ENCODE measurements at places on chromosomes 6 and 20.

- no peak for DNase-seq
Observed at GRCh38 chr6:35089216-35089934, 51.8 kb downstream of the TCP11 start.

DNA sequence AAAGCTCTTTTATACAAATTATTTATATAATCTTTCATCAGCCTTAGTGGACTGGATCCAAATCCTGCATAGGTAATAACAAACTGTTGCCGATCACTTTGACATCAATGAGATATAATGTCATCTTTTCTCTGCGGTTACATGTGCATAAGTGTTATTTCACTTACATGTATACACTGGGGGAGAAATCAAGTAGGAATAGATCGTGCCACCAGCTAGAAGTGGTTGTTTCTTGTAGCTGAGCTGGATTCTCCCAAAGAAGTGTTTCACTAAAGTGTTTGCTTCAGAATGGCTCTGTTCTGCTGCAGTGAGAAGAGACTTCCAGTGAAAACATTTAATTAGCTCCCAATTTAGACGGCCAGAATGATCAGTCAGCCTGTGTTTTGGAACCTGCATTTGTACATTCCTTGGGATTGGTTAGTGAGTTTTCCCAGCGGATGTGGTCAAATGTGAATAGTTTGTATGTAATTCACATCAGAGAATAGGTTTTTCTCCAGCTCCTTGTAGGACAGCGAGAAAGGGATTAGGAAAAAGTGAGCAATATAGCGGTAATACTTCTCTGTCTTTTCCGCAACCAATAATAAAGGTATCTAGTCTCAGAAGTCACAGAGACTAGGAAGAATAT lies 163.1 kb upstream of the CCN2 start:
- DNase-seq, result no peak

- no peak for DNase-seq
Observed at GRCh38 chr6:106309766-106310373, 15.7 kb downstream of the ATG5 start.

DNA sequence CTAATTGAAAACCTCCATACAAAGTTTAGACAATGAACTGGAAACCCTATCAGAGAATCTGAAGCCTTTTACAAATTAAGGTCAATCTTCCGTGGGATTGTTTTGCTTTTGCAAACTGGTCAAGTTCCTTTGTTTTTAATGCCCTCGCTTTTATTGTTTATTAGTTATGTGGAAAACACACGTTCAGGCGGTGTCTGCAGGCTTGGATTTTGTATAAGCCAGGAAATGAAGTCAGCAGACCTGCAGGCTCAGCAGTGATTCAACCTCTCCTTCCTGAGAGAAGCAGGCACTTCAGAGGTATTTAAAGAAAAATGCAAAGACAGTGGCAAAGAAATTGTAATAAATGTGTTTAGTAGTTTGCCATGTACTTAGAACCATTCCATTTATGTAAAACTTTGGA lies 103.4 kb upstream of the PDE10A start:
- no peak for DNase-seq

DNA sequence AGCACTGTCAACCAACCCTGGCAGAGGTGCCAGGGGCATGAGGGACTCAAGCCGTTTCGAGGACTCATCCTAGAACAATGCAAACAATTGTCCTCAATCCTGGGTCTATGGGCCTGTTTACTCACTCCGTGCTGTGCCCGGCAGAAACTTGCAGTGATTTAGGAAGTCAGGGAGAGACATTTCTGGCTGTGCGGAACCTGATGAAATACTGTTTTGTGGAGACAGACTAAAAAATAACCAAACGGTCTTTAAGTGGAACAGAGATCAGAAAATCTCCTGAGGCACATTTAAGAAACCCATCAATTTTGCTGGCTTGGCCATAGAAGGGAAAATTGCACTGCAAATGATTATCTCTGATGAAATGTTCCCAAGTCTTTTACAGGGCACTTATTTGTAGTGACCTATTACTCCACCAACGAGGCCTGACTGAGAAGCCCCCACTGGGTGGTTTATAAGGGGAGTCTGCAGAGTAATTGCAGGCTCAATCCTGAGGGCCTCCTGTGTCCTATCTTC lies 79.8 kb upstream of the KCNK16 start:
- DNase-seq, result no peak

DNA sequence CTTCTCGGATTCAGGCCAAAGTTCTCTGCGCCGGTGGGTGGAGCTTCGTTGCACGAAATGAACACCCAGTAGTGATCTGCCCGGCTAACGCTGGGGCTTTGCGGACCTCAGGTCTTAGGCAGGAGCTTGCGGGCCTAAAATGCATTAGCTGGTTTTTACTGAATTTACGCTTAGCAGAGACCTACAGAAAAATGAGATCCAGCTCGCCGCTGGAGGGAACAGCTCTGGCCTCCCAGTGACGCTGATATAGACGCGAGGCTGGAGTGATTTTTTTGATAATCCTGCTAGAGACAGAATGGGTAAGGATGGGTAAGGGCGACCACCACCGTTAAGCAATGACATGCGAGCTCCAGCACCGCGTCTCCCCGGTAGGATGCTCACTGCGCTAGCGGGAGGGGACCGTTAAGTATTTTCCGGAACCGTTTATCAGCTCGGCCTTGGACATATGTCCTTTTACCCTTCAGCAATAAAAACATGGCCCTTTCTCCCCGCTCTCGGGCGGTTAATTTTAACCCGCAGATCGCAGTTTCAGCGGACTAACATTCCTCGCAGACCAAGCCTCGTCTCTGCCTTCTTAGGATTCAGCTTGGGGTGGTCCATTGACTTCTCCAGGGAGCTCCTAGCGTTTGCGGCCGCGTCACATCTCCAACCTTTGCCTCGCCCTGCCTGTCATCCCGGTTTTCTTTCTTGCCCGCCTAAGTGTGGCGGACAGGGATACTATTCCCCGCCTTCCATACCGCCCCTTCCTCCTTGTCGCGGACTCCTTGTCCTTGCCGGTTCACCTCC lies 109.3 kb downstream of the GPX5 start:
- DNase-seq, result no peak

- DNase-seq, result peak; percentile 76
Observed at GRCh38 chr6:31901953-31902643, at the start of gene ZBTB12. ZBTB12 (minus strand) TSS chr6:31902086; CDS start chr6:31901305, 781 bp downstream.

GRCh38 chr6:161367472-161367871 lies 93.6 kb upstream of the AGPAT4 start:
- no peak for DNase-seq

GRCh38 chr6:15341311-15342001 lies 95.6 kb downstream of the JARID2 start:
- DNase-seq, result no peak

DNA sequence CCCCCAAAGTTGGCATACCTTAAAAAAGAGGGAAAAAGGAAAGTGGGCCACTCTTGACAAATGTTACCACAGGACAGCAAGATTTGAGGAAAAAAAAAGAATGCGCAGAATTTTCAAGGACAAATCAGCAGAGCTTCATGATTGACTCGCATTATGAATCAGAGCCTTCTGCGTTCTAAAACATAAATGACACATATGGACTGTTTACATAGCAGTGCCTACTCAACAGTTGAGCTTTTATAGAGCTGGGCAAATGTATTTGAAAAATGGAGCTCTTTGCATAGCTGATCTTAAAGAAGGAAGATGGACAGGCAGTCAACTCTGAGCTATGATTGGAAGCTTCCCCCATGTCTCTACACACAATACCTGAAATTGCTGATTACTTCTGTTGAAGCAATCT lies 213.2 kb upstream of the NT5E start:
- no peak for DNase-seq

DNA sequence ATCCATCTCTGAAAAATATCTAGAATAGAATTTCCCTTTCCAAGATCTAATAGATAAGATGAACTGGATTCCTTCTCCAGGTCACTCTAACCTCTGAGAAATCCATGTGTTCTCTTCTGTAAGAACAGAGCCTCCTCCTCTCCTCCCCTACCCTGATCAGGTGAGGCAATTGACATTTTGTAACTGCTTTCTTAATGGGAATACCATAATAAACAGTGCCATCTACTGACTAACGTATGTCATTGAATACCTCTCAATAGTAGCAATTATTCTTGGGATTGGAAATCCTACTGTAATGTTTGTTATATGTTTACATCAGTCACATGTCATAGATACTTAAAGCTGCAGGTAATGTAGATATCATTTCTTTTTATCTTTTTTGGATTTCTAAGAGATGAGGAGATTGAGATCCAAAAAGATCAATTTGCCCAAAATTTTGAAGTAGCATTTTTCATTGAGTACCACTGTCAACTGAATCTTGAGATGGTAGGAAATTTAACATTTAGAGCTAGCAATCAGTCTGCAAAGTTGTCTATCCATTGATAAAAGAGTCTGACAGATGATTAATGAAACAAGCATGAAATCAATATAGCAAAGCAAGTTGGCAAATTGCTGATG lies 365.8 kb upstream of the HSF2 start:
- DNase-seq, result no peak

DNA sequence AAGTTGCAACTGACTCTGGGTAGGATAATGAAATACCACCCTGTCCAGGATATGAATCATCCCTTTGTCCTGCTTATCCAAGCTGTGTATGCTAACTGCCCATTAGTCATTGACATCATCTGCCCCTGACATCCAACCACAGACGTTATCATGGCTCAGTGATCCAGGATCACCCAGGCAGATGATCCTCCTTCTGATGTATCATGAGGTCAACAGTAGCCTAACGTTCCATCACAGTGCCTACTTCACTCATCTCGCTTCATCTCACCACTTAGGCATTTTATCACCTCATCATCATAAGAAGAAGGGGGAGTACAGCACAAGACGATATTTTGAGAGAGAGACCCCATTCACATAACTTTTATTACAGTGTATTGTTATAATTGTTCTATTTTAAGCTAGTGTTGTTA lies 13.4 kb upstream of the BTN3A2 start:
- DNase-seq, result no peak

DNA sequence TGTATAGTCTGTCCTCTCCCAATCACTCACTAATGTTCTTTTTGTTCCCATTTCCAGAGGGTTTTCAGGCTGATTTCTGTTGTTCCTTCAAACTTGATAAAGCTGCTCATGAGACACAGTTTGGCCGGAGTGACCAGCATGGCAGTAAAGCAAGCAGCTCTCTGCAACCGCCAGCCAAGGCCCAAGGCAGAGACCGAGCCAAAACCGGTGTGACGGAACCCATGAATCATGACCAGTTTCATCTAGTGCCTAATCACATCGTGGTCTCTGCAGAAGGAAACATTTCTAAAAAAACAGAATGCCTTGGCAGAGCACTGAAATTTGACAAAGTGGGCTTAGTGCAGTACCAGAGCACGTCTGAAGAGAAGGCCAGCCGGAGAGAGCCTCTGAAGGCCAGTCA lies 14.8 kb upstream of the RPL7L1 start:
- DNase-seq, result no peak

DNA sequence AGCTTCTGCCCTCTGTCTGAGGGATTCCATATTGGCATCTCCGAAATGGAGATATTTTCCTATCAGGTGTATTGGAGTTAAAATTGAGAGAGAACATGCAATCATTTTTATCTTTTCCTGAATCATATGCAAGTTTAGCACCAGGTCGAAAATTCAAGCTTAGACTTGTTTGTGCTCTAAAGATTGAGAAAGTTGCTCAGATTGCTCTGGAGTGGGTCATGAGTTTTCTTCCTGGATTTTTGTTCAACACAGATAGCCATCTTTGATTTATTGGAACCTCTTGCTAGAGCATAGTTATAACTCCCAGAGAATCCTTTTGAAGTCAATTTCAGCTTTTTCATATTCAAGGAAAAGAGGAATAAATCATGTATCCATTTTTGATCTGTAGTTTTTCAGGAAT lies 373.5 kb upstream of the FLRT3 start:
- no peak for DNase-seq
